HCEC 1CT (cell line): ENCODE measurements at places on chromosomes 4 and X.

GRCh38 chr4:82382751-82383150 is 9.0 kb upstream of the HNRNPD start:
- no peak for DNase-seq

GRCh38 chr4:174663216-174663615 is 140.9 kb upstream of the HPGD start:
- DNase-seq, result peak; percentile 24

DNA sequence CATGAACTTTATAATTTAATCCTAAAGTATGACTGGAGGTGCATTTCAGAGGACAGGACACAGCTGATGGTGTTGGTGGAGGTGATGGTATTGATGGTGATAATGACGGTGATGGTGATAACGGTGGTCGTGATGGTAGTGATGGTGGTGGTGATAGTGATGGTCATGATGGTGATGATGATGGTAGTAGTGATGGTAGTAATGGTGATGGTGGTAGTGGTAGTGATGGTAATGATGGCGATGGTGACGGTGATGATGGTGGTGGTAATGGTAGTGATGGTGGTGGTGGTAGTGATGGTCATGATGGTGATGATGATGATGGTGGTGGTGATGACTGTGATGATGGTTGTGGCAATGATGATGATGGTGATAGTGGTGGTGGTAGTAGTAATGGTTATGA is 40.4 kb downstream of the SLC2A9 start:
- no peak for DNase-seq

GRCh38 chrX:132015875-132016274 is 7.2 kb upstream of the STK26 start:
- no peak for DNase-seq

GRCh38 chr4:107299646-107300045 is 263.5 kb upstream of the DKK2 start:
- peak; percentile 44 for DNase-seq

DNA sequence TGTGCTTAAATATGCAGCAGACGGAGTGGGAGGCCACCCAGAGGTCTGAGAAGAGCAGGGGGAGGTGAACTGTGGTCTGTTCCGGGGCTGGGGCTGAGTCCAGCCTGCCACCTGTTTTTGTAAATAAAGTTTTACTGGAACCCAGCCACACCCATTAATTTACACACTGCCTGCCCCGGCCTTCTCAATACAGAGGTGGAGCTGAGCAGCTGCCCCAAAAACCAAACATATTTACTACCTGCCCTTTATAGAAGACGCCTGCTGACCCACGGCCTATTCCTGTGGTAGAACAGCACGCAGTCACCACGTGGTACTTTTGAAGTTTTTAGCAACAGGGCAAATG is 45.9 kb downstream of the FGFRL1 start:
- DNase-seq, result no peak

GRCh38 chr4:119209077-119209476 is 3.4 kb upstream of the USP53 start:
- DNase-seq, result peak; percentile 90

DNA sequence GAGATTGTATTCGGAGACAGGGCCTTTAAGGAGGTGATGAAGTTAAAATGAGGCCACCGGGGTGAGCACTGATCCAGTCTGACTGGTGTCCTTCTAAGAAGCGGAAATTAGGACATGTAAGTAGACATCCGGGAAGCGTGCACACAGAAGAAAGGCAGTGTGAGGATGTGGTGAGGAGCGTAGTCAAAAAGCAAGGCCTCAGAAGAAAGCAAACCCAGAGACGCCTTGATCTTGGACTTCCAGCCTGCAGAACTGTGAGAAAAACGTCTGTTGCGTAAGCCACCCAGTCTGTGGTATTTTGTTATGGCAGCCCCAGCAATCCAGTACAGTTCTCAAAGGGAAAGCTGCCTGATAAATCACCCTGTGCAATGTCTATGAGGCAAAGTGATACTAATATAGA is 153.5 kb downstream of the KCNIP4 start:
- DNase-seq, result peak; percentile 37

GRCh38 chr4:164261831-164262230 is 492.1 kb upstream of the SMIM31 start:
- no peak for DNase-seq

DNA sequence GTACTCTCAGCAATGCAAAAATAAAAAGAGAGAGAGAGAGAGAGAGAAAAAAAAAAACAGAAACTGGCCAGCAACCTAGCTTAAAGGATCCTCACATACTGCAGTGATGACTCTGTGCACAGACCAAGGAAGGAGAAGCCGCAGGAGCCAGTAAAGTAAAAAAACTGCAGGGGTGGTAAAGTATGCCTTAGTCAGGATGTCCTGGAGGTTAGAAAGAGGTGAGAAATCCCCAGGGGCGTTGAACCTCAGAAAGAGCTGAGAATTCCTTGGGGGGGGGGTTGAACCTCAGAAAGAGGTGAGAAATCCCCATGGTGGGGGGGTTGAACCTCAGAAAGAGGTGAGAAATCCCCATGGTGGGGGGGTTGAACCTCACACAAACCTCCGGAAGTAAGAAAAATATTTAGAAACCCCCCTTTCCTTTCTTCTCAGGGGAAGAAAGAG is 48.0 kb downstream of the MAGEA9 start:
- no peak for DNase-seq

- no peak for DNase-seq
These were observed 87.0 kb downstream of the EFNB1 start for GRCh38 chrX:68915778-68916177.

- peak; percentile 11 for DNase-seq
These were observed 141.0 kb downstream of the TSPAN5 start for GRCh38 chr4:98517218-98518021.

GRCh38 chr4:77432717-77433417 is 172.8 kb upstream of the CXCL13 start:
- DNase-seq, result no peak

GRCh38 chrX:97740044-97740443 is 856.3 kb downstream of the RPA4 start:
- no peak for DNase-seq

GRCh38 chr4:54513204-54513603 is 144.6 kb upstream of the KIT start:
- peak; percentile 60 for DNase-seq

GRCh38 chrX:5306654-5307121 is 922.0 kb downstream of the NLGN4X start:
- no peak for DNase-seq

DNA sequence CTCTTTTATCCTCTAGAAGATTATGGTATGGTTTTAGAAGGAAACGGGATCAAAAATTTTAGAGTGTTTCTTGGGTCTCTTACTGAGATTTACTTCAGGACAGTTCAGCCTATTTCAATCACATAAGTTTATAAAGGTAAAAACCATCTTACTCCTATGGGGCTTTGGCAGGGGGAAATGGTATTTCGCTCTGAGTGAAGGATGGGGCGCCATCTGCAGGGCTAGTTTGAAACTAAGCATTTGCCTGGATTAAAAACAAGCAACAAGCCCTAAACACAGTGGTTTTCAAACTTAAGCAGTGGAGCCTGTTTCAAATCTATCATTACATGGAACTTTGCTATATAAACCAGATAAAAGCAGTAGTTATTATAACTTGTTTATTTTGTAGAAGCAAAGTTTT is 361.5 kb upstream of the FMR1 start:
- no peak for DNase-seq

- DNase-seq, result no peak
These were observed 589.1 kb downstream of the TRIML1 start for GRCh38 chr4:188728359-188728758.

DNA sequence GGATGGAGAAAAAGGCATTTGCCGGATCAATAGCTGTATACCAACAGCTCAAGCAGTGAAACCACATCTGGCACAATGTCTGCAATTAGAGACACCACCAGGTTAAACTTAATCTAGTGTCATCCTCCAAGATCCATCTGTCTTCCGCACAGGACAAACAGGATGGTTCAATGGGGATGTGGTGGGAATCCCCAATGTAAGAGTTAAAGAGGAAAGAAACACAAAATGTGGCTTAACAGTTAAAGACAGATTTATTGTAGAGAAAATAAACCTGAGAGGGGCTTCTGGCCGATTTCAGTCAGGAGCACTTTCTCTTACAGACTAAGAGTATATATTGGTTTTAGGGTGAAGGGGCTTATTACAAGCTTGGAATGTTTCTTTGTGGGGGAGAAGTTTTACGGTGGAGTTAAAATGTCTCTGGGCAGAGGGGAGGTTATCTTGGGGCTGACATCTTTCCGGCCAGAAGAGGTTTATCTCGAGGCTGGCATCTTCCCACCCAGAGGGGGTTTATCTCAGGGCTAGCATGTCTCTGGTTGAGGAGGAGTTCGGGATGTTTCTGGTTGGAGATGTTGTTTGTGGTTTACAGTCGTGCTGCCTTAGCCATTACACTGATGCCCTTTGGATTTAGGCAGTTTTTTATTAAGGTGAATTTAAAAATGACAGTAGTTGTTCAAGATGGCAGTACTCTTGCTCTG is 61.7 kb downstream of the KANTR start:
- no peak for DNase-seq

- no peak for DNase-seq
These were observed 29.1 kb upstream of the BCORL1 start for GRCh38 chrX:129953334-129953648.

DNA sequence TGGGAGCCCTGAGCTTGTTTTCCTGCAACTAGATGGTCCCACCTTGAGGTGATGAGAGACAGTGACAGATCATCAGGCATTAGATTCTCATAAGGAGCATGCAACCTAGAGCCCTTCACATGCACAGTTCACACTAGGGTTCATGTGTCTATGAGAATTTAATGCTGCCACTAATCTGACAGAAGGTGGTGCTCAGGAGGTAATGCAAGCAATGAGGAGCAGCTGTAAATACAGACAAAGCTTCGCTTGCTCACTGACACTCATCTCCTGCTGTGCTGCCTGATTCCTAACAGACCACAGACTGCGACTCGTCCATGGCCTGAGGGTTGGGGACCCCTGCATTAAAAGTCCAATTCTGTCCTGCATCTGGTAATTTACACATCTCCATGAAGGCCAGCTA is 141.6 kb downstream of the KCNIP4 start:
- peak; percentile 17 for DNase-seq

GRCh38 chr4:18635531-18635930 is 614.0 kb upstream of the LCORL start:
- DNase-seq, result no peak

DNA sequence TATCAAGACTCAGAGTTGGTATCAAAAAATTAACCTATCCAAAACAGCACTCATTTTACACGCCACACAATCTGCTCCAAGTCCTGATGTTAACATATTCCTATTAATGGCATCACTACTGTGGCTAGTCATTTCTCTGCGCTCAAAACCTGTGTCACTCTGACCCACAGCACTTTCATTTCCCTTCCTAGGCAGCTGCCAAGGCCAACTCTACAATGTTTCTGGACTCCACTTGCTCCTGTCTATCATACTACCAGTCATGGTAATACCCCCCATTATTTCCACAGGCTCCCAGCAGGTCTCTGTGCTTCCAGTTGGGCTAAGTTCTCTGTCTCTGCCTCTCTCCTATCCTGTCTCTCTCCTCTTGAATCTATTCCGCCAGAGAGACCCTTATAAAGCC is 323.6 kb downstream of the NR3C2 start:
- DNase-seq, result no peak

DNA sequence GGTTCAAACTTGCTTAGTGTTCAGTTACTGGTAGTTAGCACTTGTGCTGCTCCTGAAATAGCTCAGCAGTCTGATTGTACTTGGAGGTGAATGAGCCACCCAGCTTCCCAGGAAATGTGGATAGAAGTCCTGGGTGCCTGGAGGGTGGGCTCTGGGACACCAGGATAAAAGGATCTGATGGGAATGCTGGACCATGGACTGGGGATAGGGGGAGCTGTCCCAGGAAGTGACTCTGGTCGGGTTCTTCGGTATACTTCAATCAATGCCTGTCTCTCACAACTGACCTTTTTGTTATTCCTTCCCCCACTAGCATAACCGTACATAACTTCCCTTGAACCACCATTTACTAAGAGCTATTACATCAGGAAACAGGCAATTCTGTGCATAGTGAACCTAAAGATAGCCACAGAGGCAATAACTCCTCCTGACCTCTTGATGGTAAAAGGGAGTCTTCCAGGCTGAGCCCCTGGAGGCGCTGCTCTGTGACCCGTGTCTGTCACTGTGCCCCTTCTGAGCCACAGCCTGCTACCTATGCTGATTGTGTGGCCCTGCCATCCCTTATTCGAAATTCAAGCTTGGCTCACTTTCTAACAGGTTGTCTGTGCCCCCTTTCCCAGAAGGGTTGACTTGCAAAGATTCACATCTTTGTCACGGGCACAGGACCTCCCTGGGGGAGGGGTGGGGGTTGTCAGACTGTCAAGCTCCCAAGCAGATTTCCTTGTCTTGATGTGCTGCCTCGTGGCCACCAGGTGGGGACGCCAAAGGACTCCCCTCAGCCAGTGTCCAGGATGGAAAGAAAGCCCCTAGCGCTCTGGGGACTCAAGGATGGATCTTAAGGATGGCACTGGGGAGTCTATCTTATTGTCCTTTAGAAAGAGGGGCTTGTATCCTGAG is 24.5 kb upstream of the WDR1 start:
- DNase-seq, result no peak

DNA sequence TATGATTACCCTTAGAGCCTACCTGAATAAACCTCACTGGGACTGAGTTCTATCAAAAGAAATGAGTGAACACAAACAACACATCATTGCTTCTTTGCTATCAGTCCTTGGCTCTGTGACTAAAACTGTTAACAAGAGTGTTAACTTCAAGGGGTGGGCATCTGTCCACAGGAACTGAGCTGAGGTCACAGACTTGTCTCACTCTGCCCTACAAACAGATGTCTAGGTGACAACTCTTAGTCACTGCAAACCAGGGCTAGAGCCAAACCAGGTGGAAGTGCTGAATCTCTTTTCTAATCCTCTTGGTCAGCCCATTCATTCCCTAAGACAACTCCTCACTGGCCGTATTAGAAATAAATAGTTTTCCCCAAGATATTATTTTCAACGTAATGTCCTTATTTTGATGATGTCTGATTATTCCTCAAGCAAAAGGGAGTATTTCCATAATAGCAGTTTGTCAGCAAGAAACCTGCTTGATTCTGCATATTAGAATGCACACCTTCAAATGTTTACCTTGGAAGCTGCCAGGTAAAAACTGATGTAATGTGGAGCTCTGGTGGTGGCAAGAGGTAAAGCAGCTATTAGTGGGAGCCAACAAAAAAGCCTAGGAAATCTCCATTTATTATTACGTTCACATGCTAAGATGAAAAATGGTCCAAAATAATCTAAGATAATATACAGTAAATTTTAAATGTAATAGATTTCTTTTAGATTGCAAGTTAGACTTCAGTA is 4.0 kb downstream of the COL25A1 start:
- no peak for DNase-seq

GRCh38 chr4:104593019-104593418 is 98.3 kb upstream of the CXXC4 start:
- DNase-seq, result no peak

DNA sequence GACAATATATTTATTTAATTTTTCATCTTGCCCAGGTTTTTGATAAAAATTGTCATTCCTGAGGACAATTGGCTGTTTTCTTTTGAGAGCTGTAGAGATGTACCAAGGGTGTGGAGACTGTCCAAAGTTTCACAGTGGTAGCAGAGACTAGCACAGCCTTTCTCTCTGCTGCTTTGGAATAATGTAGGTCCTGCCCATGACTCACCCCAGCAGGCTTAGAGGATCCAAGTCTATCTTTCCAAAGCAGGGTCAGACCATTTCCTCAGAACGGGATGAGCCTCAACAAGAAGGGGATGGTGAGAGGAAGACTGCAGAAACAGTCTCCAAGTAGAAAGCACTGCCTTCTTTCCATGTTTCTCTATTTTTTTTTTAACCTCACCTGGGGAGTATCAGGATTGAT is 131.5 kb upstream of the RPL34 start:
- no peak for DNase-seq
